ENCODE measurements at places on chromosomes 2 and 18.

- DNase-seq, result no peak
Observed at GRCh38 chr2:241216211-241216761, 27.8 kb downstream of the ANO7 start.

- no peak for DNase-seq
Observed at GRCh38 chr2:136013136-136013685, 27.8 kb upstream of the DARS1 start.

GRCh38 chr2:109396202-109397180 lies 217.3 kb downstream of the SEPTIN10 start:
- no peak for DNase-seq

DNA sequence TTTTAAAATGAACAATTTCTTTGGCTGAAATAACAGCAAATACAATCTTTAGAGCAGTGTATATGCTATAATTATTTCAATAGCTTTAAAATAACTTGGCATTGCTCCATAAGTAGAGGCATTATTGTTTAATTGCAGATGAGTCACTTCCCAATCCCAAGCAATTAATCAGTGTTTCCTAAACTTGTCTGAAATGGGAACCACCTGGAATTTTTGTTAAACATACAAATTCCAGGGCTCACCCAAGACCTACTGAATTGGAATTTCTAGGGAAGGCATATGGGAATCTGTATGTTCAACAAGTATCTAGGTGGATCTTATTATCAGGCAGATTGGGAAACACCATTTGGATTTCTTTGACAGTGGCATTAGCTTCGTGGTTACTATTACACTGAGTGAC lies 27.1 kb upstream of the FMNL2 start:
- DNase-seq, result no peak

DNA sequence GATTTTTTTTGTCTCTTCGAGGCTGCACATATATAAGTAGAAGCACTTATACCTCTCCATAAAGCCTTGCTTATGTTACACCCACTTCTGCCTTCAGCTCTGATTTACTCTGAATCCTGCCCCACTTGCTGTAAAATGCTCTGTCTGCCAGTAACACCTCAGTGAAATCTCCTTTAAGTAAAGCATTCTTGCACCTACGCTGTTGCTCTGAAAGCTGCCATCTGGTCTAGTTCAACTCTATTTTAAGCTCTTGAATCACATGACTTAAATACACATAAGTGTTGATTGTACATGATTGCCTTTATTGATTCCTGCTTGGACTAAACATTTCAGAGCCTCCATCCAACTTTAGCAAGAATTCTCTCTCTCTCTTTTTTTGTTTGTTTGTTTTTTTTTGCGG lies 609.0 kb upstream of the CELF4 start:
- no peak for DNase-seq

DNA sequence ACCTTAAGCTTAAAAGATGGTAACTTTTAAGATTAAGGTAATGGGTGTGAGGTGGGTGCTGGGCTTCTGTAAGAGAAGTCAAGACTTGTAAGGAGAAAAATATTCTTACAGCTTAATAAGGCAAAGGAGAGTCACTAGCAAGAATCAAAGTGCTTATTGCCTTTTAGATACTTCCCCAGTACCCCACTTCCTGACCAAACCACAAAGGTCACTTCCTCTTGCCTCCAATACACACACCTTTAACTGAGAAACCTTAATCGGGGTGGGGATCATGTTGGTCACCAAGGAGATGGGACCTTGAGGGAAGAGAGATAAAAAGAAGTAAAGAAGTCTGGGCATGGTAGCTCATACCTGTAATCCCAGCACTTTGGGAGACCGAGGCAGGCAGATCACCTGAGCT lies 10.6 kb upstream of the ATG16L1 start:
- DNase-seq, result no peak

DNA sequence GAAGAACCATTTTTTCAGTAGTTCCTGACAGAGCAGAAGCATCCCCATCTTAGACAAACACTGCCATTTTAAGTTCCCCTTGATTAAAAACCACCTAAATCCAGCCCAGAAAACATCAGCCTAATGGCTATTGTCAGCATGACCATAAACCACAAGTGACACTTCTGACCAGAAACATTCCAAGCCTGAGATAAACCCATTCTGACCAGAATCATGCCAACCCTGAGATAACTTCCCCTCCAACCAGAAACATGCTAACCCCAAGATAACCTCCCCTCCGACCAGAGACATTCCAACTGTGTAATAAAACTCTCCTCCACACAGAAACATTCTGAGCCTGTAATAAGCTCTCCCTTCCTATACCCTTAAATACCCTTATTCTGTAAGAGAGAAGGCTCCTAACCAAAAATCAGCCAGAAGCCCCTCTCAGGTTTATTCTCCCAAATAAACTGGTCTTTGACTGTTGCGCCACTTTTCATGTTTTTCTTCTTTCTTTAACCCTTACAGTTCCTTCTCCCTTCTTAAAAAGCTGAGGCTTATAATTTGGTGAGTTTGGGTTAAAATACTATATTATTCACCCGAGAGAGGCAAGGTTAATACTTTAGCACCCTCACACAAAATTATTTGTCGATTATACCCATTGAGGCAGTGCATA lies 149.7 kb downstream of the HNMT start:
- DNase-seq, result no peak
